ENCODE measurements at places on chromosomes 1 and 21.

DNA sequence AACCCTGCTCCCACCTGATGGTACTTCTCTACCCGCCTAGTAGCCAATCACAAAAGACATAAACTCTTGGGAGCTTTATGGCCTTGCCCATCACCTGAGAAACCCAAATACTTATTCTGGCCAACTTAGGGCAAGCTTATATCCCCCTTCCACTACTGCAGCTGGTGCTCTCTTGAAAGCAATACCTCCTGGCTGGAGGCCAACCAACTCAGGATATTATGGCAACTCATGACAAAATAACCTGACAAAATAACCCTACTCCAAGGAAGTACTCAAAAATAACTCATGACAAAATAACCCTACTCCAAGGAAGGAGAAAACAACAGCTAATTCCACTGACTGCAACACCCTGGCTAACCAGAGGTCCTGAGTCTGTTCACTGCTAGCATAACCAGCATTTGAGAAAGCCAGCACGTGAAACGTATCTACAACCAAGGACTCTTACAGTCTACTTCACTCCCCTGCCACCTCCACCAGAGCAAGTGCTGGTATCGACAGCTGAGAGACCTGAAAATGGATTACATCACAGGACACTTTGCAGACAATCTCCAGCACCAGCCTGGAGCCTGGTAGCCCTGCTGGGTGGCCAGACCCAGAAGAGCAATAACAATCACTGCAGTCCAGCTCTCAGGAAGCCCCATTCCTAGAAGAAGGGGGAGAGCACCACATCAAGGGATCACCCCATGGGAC lies 179.9 kb downstream of the COL24A1 start:
- H3K27me3 ChIP-seq = no peaks in the 10 kb centered on the region
- no peak overlapping the region for H3K27ac ChIP-seq
- H3K4me1 ChIP-seq = no peaks in the 10 kb centered on the region
- DNase-seq = no peak
- no peak overlapping the region for H3K4me3 ChIP-seq

- H3K36me3 ChIP-seq = no peaks in the 10 kb centered on the region
- no peaks in the 10 kb centered on the region for H3K27me3 ChIP-seq
- no peak overlapping the region for H3K27ac ChIP-seq
- H3K4me3 ChIP-seq = no peak overlapping the region
- no peaks in the 10 kb centered on the region for H3K4me1 ChIP-seq
Observed at GRCh38 chr1:107263291-107263915, 122.6 kb downstream of the NTNG1 start.

DNA sequence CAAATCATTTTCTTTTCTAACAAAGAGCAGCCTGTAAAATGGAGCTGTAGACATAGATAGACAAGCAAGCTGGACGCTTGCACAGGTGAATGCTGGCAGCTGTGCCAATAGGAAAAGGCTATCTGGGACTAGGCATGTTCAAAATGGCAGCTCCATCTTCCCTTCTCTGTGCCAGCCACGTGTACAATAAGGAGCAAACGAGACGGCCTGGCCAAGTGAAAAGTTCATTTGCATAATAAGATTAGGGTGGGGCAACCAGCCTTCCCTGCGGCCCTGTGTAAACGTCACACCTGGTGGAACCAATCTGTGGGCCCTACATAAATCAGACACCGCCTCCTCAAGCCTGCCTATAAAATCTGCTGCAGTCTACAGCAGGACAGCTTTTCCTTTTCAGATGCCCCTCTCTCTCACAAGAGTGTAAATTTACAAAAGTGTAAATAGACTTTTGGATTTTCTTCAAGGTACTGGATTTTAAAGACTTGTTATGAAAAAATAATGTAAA lies 16.6 kb upstream of the EDEM3 start:
- H3K27ac ChIP-seq = no peak overlapping the region
- H3K36me3 ChIP-seq = no peaks in the 10 kb centered on the region
- H3K4me3 ChIP-seq = no peak overlapping the region
- H3K27me3 ChIP-seq = no peaks in the 10 kb centered on the region
- DNase-seq = no peak

DNA sequence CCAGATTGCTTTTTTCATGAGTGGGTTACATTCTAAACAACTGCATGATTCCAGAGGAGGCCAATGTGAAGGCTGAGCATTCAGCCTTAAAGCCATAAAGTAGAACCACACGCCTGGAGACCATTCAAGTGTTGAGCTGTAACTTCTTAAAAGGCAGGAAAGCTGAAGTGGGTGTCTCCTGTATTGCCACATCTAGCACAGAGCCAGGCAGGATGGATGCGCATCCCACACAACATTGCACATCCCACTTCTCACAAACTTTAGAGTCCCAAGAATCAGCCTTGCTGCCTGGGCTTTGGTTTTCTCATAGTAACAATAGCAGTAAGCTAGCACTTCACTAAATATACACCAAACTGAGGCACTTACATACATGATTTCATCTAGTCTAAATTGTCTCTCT lies 151.7 kb downstream of the DAB1 start:
- no peaks in the 10 kb centered on the region for H3K27me3 ChIP-seq
- H3K27ac ChIP-seq = no peak overlapping the region

DNA sequence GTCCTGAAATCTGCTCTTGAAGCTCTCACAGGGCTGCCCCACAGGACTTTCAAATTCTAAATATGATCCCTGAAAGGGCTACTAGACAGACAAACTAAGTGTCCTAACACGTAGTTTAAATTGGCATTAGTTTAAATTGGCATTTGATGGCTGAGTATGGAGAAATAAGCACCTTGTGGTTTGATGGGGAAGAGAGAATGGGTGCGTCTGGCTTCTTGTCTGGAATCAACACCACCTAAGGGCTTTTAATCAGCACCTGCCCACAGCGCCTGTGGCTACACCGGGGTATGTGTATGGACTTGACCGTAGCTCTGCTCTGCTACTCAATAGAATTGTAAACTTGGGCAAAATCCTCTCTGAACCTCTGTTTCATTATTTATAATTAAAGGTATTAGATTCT lies 5.7 kb upstream of the LAMB3 start:
- H3K27me3 ChIP-seq = no peaks in the 10 kb centered on the region
- no peaks in the 10 kb centered on the region for H3K36me3 ChIP-seq
- H3K4me3 ChIP-seq = no peak overlapping the region

DNA sequence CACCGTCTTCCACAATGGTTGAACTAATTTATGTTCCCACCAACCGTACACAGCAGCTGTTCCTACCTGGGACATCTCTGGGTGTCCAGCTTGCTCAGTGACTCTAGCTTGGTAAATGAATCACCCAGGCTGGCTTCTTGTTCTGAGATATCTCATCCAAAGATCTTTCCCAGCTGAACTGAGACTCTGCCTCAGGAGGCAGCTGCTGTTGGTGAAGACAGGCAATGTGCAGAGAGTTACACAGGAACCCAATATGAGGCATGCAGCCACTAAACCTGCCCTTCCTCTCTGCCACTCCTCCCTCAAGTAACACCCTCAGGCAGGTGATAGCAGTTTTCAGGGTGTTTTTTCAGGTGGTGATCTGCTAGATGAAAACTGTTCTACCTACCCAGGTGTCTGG lies 14.0 kb upstream of the FOXO6 start:
- H3K27me3 ChIP-seq = no peaks in the 10 kb centered on the region
- H3K4me3 ChIP-seq = no peak overlapping the region
- no peaks in the 10 kb centered on the region for H3K4me1 ChIP-seq
- H3K36me3 ChIP-seq = no peaks in the 10 kb centered on the region

Measured in effector memory CD4-positive, alpha-beta T cell (primary cell).